ENCODE measurements at places on chromosomes 7 and 10.

DNA sequence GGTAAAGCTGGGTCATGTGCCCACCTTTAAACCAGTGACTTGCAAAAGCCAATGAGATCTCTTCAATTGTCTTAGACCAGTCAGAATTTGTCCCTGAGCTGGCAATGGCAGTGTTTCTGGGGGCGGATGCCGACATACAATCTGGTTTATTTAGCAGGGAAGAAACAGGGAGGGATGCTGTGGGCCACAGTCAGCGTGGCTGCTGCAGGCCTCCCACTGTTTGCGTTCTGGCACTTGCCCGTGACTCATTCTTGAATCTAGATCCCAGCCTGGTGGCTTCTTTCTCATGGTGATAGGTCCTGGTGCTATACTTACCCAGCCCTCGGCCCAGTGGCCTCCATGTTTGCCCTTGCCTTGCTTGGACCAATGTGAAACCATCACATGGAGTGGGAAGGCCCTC is 3.1 kb upstream of the CPA1 start:
- DNase-seq = no peak

DNA sequence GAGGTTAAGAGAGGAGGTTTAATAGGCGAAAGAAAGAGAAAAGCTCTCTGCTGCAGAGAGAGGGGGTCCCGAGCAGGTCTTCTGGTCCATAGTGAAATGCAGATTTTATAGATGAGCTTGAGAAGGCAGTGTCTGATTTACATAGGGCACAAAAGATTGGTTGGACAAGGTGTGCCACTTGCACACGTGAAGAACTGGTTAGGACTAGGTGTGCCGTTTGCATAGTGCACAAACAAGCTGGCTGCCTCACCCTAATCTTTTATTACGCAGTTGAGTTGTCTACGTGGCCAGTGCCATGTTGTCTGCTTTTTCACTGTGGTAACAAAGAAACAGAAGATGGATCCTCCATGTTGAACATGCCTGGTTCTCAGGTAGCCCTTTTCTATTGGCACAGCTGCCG is 82.6 kb downstream of the AMPH start:
- no peak for DNase-seq

DNA sequence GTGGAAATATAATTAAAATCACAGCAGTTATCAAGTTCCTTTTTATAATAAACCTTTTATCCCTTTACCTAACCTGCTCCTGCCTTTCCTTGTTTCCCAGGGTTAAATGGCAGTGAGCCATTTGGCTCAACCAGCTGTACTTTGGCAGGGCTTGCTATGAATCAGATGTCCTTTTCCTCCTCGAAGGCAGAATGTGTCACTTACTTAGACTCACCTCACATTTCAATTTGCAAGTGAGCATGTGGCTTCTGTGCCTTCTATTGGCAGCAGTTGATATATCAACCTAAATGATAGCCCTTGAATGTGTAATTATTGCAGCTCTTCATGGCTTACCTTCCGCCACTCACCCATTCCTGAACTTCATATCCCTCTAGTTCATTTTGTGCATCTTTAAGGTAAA is 301.7 kb downstream of the CSTF2T start:
- peak; percentile 54 for DNase-seq

GRCh38 chr7:50068850-50069551 is 24.0 kb downstream of the ZPBP start:
- peak; percentile 9 for DNase-seq

- DNase-seq = no peak
Measured at GRCh38 chr10:88831709-88832108, 19.9 kb downstream of the ANKRD22 start.

Measured in NCI-H446 treated with DMSO at 0.1 percent for 48 hours (cell line).